Activated CD4-positive, alpha-beta T cell treated with anti-CD3 and anti-CD28 coated beads, Interleukin-2, amount 10 ng/mL, durations not matched to agents 24 days and 14 days (primary cell): ENCODE measurements at places on chromosomes 4 and X. TPM values are rescaled to one million over a fixed set of nuclear protein-coding genes. Genes with fewer than 3 reads are reported as not detected.

The PGAM4 gene
- total RNA-seq: 0.38 and 0.79 TPM in 2 replicates

The CDKL2 gene
- 0.36 TPM in 1 of 2 replicates, not detected in the other for total RNA-seq

The BTK gene
- not detected in 2 replicates for total RNA-seq

The SERPINA7 gene
- not detected in 2 replicates for total RNA-seq

The SMIM43 gene
- not detected in 2 replicates for total RNA-seq

The PITX2 gene
- 0.09 TPM in 1 of 2 replicates, not detected in the other for total RNA-seq

DNA sequence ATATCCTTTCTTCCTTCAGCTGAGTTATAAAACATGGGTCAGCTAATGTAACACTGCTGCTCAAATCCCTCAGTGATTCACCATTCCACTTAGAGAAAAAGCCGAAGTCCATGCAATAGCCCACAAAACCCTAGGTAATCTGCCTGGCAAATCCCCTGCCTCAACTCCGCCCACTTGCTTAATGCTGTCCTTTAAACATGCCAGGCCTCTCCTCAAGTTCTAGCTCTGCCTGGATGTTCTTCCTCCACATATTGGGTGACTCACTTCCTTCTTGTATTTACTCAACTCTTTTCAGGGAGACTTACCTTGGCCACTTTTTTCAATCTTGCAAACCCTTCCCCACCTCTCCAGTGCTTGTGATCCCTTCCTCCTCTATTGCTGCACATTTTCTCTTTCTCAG, 89.8 kb downstream of the EMCN start:
- DNase-seq: no peak

DNA sequence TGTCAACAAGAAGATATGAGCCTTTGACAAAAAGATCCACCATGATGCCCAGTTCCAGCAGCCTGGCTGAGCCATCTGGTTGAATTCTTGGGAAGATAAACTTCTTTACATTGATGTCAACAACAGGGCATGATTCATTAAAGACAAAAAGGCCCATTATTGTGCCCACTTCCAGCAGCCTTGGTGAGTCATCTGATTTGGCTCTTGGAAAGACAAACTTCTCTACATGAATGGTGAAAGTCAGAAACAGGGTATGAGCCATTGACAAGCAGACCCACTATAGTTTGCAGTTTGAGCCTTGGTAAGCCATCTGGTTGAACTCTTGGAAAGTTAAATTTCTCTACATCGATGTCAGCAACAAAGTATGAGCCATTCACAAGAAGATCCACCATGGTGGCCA, 4.1 kb upstream of the CSF2RA start:
- no peak for DNase-seq

- no peak for DNase-seq
Measured at GRCh38 chr4:85381968-85382367, 93.0 kb upstream of the ARHGAP24 start.

DNA sequence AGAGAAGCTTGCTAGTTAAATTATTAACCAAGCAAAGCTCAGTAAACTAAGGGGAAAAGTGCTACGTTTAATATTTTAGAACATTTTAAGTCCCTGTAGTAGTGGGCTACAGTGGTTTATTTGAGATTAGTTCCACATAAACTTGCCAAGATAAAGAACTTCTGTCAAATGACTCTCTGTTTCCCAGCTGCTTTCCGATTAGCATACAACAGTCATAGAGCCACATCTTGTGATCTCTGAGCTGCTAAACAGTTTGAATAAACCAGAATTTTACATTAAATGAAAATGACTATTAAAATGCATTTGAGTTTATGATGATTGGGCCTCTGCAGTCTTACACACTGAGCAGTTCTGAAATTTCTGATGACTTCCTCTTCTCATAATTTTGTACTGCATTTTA, 568.5 kb downstream of the IQCM start:
- DNase-seq: no peak

GRCh38 chr4:165133150-165133549, 20.5 kb upstream of the TMEM192 start:
- DNase-seq: no peak

- no peak for DNase-seq
Measured at GRCh38 chr4:172996571-172997216, 171.9 kb upstream of the GALNT7 start.

- DNase-seq: no peak
Measured at GRCh38 chrX:43836435-43837184, 45.6 kb downstream of the MAOB start.

DNA sequence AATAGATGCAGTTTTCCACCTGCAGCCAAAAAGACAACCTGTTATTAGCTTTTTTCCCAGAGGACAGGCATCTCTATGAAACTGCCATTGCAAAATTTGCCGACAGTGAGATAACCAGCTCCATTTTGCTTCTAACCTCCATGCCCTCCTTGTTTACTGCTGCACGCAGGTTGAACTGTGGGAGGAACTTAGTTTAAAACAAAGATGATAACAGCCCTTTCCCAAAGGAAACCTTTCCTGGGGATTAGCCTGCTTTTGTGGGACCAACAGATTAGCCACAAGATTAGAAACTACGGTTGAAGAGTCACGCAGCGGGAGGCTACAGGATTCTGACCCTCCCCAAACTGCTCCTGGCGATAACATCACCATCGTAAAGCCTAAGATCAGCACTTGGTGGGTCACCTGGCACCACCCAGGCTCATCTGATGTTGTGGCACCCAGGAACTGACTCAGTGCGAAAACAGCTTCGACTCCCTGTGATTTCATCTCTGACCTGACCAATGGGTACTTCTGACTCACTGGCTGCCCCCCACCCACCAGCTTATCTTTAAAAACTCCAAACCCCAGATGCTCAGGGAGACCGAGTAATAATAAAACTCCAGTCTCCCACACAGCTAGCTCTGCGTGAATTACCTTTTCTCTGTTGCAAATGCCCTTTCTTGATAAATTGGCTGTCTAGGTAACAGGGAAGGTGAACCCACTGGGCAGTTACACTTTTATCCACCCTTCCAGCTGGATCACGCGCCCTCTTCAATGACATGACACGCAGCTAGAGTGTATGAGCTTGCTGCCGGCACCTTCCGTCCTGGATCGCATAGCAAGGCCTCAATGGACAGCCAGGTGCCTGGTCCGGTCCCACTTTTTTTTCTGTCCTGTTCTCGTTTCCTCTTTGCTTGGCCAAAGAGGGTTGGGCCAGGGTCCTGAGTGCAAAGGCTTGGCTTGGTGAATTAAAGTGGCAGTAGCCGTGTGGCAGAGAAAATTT, 27.2 kb downstream of the NOP14 start:
- DNase-seq: peak; percentile 79

DNA sequence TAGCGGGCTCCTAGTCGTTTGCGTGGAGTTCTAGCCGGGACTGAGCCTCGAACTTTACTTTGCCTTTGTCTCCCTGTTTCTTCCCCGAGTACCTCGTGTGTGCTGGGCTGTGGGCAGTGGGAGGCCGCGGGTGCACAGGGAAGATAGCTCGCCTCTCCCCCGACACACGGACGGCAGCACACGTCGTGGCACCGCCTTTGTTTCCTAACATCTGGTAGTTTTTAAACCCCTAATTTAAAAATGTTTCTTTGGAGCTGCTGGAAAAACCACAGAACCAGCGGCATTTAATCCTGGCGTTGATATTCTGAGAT, 866 bp downstream of the RBM46 start:
- no peak for DNase-seq

DNA sequence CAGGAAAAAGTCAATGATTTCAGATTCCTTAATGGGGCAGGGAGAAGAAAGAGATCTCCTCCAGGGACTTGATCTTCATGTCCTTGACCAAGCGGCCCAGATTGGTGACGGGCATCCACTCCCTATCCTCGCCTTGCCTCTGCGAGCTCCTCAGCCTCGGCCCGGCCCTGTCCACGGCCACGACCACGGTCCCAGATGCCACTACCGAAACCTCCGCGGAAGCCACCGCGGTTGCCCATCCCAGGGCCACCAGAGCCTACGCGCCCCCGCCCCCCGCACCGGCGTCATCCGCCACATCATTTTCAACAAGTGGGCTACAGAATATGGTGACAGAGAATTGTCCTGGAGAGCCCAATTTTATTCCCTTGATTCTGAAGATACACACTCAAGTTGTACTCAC, 751.2 kb upstream of the PABPC4L start:
- DNase-seq: no peak

DNA sequence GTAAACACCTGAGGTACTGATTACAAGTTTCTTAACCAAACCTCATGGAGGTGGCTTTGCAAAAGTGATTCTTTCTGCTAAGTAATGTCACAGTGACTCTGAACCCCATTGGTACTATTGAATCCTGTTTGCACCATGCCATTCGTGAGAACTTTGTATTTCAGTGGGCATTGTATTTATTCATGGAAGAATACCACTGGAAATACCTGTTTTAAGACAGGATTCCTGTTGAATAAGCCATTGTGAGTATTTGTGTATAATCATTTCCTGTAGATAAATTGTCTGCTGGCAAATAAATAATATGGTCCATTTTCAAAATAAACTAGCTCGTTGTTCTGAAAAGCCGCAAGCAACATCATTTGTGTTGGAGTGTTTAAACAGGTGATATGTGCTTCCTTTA, 136.4 kb upstream of the GUCY1A1 start:
- DNase-seq: no peak

- DNase-seq: no peak
Measured at GRCh38 chrX:155211208-155211607, 5.1 kb upstream of the VBP1 start.

DNA sequence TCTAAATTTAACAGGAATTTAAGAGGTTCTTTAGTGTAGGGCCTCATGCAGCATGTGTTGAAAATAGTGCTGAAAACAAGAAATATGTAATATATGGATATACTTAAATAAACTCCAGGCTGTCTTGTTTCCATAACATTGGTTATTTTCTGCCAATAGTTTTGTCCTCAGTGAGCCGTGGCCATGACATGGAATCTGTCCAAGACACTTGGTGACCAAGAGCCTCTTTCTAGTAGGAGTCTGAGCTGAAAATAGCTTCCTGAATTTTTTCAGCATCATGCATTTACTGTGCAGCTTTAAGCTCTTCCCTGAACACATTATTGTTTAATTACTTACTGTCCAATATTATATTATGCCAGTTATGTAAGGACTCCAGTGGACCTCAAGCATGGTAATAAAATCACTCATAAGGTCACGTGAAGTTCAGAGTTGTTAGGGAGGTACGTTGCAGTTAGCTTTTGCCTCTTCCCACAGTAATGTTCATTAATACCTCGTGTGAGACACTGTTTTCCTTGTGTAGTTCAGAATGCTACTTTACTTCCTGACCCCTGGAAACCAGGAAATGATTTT, 488.2 kb downstream of the GRID2 start:
- DNase-seq: no peak

- DNase-seq: no peak
Measured at GRCh38 chr4:112111306-112111705, 33.9 kb upstream of the FAM241A start.
